ENCODE measurements at places on chromosomes 16 and 17.

DNA sequence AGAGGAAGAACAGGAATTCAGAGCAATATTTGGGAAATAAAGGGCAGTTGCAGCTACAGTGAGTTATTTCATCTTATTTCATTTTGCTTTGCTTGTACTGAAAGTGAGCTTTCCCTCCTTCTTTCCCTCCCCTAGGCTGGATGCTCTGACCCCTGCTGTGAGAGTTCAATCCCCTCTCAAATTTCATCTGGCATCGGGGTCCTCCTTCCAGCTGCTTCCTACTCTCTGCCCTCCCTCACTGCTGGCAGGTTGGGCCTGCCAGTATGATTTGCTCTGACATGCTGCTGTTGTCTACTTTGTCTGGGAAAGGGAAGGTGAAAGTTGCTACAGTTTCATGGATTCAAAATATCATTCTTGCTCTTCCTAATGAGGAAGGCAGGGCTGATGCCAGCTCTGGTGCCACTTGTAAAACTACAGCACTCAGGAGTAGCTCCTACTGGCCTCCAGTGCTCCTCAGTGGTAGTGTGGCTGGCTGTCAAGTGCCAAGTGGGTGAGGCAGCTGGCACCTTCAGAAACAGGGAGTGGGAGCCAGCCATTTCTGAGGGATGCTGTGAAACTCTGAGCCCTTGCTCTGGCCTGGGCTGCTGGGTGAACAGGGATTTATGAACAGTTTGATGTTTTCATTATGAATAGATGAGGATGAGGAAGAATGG lies 408.6 kb downstream of the HAPSTR1 start:
- DNase-seq, result no peak

DNA sequence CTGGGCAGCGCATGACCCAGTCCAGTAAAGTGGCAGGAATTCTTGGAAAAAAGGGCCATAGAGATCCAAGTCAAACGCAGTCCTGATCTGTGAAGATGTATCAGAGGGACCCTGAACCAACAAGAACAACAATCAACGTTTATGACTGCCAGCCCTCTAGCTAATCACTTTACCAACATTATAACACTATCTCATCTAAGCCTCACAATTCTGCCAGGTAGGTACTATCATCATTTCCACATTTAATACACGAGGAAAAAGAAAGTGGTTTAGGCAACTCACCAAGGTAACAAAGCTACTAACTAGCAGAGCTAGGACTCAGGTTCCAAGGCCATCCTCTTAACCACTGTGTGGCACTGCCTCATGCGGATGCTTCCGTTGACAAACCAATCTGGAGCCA lies 28.1 kb downstream of the TEX2 start:
- DNase-seq, result no peak

DNA sequence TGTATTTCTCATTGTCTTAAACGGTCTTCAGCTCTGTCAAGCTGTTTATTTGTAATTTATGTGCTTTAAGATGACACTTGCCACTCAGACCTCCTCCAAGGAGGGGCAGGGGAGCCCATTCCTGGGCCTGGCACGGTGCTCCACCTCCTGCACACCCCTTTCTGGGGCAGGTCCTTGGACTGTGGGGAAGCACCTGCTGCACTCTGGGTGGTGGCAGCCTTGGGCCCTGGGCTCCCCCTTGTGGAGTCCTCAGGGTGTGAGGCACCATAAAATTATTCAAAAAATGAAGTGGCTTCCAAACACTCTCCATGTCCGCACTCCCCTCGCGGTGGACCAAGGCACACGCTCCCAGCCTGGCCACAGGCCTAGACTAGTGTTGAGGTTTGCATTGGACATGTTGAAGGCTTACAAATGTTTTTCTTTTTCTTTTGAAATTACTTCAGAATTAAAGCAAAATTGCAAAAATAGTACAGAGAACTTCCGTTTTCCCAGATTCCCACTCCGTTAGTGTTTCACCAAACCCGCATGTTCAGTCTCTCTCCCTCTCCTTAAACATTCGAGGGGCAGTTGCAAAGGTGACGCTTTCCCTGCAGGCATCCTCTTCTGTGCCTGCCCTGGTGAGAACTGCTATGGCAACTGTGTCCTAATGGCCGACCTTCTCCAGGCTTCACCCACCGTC lies 32.4 kb downstream of the FOXK2 start:
- no peak for DNase-seq

GRCh38 chr16:49756775-49757558 lies 98.9 kb downstream of the ZNF423 start:
- DNase-seq, result no peak

- DNase-seq, result no peak
These were observed 37.6 kb downstream of the MMD start for GRCh38 chr17:55383771-55384642.

- DNase-seq, result no peak
These were observed 25.1 kb downstream of the FA2H start for GRCh38 chr16:74749291-74750055.

GRCh38 chr17:80117491-80118401 lies 16.4 kb downstream of the GAA start:
- no peak for DNase-seq

DNA sequence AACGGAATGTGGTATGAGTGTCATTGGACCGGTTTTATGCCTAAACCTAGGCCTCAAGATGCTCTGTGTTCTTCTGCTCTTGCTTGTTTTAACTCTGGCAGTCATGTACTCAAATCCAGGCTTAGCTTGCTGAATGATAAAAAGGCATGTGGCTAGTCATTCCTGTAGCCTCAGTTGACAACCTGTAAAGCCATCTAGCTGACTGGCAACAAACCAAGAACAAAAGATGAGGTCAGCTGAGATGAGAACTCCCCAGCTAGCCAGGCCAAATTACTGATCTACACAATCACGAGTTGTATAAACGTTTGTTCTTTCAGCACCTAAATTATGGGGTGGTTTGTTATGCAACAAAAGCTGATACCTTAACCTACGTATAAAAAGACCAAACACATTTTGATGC lies 1406.0 kb upstream of the CDH8 start:
- no peak for DNase-seq

- DNase-seq, result no peak
These were observed 63.4 kb downstream of the CRLF3 start for GRCh38 chr17:30761060-30761459.

DNA sequence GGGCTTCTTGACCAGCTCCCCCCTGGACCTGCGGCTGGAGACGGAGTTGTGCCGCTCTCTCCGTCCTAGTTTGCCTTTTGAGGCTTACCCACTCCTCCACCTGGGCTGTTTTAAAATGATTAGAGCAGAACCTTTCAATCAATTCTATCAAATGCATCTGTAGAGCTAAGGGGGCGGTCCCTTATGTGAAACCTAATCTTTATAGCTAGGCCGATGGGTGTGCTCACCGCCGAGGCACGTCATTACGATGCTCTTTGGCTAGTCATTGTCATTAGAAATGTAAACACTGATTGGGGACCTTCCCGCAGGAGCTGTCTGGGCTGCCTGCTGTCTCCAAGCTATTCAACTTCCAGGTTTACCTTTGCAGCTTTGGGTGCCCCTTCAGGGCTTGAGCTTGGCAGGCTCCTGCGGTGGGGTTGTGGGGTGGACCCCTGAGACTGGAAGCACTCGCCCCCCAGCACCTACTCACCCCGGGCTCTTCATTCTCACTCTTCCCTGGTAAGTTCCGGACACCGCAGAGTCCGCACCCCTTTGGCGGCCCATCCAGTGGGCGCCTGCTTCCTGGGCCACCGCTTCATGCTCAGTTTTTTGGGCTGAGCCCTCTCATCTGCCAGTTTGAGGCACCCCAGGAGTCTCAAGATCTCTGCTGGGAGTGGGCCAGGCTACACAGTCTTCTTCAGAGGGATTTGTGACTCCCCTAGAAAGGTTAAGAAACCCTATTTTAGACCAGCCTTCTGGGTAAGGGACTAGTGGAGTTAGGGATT lies 20.9 kb upstream of the IL17C start:
- no peak for DNase-seq

Data from SW 1271 (cell line).